ENCODE measurements at places on chromosomes 6 and 20.

GRCh38 chr20:36866164-36866563 lies 9.8 kb upstream of the TLDC2 start:
- DNase-seq = no peak

DNA sequence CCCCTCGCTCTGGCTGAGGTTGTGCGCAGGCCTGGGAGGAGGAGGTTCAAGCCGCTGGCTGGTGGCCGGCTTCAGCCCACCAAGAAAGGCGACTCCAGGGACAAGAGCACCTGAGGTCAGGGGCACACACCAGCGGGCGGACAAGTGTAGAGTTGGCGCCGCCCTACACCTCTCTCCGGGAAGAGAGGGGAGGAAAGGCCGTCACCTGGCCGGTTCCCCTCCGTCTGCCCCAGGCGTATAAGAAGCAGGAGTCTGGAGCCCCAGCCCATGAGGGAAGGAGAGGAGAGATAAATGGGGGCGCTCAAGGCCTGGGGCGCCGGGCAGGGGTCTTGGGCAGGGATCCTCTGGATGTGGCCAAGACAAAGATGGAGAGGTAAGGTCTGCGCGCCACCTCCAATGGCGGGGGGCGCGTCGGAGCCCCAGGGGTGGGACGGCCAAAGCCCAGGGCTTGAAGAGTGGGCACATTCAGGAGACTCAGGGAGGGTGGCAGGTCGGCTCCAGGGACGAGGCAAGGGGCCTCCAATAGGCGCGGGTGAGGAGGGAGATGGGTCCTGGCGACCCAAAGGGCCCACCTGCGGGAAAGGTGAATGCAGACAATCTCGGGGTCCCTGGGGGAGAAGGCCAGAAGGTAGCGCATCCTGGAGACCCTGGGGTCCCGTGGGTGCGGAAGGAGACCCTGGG lies 826 bp downstream of the RIMS4 start:
- no peak for DNase-seq

DNA sequence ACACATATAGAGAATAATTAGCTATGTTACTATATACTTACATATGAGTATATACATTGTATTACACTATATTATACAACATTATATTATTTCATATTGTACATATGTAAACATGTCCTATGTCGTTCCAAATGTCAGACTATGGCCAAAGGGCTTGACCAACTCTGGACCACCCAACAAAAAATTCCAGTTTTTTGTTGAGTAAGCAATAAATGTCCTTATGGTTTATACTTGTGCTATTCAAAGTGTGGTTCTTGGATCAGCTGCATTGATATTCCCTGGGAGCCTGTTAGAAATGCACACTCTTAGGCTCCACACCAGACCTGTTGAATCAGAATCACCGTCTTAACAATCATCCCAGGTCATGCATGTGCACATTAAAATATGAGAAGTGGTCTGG lies 225.4 kb upstream of the ZFP64 start:
- DNase-seq = no peak

GRCh38 chr6:13259393-13259792 lies 68.9 kb downstream of the TBC1D7 start:
- DNase-seq = no peak

GRCh38 chr20:61879303-61879620 lies 186.4 kb downstream of the TAF4 start:
- DNase-seq = no peak

DNA sequence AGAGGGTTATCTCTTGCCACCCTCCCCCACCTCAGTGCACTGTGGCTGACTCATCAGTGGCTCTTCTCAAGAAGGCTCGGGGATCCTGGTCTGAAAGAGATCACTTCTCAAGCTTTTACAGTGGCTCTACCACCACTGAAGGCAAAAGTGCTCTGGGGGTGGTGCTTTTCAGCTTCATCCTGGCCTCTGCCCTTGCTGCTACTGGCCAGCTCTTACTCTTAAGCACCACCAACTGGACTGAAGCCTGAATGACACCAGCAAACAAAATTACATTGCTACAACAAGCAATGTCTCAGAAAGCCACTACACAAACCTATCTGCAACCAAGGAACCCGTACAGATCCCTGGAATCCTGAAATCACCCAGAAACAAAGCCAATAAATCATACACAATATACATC lies 402.1 kb downstream of the EPHA7 start:
- DNase-seq = no peak

DNA sequence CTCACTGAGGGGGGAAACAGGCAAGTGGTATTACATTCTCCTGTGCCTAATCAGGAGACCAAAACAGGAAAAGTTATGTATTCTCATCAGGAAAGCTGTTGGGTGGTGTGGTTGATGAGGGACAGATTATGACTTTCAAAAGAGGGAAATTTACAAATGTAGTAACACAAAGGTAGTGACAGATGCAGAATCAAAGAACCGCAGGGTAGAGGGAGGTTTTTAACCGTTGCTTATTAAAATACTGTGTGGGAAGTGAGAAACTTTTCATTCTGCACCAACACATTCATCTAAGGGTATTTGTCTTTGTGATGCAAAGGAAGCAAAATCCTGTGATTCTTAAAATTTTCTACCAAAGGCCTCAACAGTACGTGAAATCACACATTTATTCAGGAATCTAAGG lies 288.2 kb upstream of the MAN1A1 start:
- DNase-seq = no peak

- no peak for DNase-seq
Observed at GRCh38 chr6:20559924-20560551, 25.8 kb downstream of the CDKAL1 start.
